ENCODE measurements at places on chromosomes 12 and 14. TPM values are rescaled to one million over a fixed set of nuclear protein-coding genes. Genes with fewer than 3 reads are reported as not detected.

Gene FITM1
- total RNA-seq: 0.34 TPM

Gene A2ML1
- total RNA-seq: not detected

Gene PTGER2
- 2.1 TPM for total RNA-seq

Gene KTN1
- total RNA-seq: 151 TPM

Gene PZP
- not detected for total RNA-seq

Gene OASL
- 0.42 TPM for total RNA-seq

Gene RD3L
- not detected for total RNA-seq

Data from esophagus muscularis mucosa (tissue), 4 donors.